GM13976 (cell line): ENCODE measurements at places on chromosomes 1 and 21.
A peak's percentile ranks its signal among the peaks of the same experiment; 100 is the strongest.

DNA sequence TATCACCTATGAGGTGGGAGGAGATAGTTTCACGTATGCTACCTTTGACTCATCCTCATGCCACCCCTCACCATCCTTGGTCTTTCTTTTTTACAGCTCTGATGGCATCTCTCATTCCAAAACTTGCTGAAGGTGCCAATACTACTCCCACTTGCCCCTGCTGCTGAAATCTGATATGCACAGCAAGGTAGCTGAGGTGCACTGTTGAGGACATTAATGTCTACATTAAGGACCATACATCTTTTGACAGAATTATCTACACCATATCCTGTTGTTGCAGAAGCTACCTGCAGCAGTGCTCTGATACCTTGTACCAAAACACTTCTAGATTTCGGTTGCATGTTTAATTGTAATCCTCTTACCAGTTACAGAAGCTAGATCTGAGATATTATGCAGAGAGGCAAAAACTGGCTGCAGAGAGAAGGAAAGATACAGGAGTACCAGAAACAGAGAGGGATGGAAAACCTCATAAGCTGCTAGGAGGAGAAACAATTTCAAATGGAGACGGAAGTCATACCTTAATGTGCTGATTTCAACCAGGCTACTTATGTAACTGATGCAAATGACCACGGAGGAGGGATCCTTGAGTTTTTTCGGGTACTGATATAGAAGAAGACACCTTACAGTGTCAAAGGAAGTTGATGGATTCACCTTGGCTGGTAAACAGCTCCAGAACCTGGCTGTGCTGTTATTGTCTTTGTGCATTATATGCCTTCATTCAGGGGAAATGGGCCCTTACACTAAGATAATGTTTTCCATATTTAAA is 19.3 kb upstream of the PTPRC start:
- DNase-seq, result no peak

DNA sequence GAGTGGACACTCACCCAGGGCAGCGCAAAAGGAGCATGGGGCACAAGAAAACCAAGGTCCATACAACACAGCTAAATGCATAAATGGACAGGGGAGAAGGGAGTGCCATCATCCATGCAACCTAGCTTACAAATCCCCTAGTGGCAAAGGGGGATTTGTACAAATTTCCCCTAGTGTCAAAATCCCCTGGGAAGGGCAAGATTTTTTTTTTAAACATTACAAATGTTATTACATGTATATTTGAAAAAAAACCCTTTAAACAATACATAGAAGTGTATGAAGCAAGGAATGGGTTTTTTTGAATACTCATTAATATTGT is 89.6 kb upstream of the IVNS1ABP start:
- peak; percentile 39 for DNase-seq

- DNase-seq, result no peak
Measured at GRCh38 chr1:97947695-97948094, 26.9 kb upstream of the DPYD start.

DNA sequence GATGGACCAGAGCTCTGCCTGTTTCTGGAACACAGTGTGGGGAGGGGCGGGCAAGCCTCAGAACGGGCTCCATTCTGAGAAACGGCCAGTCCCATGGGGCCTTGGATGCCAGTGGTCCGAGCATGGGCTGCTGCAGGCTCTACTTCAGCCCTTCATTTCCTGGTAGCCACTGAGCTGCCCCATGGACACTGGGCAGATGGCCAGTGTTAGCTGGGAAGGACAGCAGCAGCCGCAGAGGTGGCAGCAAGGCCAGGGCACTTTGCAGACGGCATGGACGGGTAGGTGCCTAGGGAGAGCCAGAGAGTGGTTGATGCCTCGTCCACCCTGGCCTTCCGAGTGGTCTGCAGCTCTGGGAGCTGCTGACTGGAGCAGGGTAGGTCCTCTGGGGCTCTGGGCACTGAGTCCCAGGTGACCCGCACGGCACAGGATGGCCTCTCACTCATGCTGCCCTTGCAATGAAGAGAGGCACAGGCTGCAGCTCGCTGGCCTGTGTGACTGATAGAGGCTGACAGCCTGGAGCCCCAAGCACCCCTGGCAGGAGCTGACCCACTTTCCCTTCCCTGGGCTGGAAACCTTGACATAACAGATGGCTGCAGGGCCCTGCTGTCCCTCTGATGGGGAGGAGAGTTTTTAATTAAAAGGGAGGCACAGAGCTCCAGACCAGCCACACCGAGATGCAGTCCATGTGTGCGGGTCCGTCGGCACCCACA is 87.7 kb upstream of the COL6A1 start:
- no peak for DNase-seq

GRCh38 chr1:161510477-161510876 is 5.2 kb downstream of the FCGR2A start:
- no peak for DNase-seq

GRCh38 chr1:2847086-2847985 is 45.8 kb upstream of the TTC34 start:
- no peak for DNase-seq

DNA sequence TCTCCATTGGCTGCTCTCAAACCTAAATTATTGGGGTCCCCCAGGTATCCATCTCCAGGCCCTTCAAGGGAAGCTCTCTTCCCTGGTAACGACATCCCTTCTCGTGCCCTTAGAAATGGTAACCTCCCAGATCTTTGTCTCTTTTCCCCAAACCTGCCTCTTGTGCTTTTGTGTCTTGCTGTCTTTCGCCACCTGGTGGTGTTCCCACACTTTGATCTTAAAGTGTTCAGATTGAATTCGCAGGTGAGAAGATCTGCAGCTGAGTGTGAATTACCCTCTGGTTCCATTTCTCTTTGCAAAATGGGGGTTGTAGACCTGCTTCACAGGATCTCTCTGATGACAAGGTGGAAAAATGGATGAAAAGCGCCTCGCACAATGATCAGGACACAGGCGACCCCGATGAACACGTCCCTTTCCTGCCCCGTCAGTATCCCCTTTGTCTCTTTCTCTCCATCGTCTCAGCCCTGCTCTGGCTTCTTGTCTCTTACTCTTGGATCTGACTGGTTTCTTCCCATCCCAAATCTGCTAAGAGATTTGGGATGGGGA is 53.1 kb downstream of the DOP1B start:
- DNase-seq, result peak; percentile 70

DNA sequence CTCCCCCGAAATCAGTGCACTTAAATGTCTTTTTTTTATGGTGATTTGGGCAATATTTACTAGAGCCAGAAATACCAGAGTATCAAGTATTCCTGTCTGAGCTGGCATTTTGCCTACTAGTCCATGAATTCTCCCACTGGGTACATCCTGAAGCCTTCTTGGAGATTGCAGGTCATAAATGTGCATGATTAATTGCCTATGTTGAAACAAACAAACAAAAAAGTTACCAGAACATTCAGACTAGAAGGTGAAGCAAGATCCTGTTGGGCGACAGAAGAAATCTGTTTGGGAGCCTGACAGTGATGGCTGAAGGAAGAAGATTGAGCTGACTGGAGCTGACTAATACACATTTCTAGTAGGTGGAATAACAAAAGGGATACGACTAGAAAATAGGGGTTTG is 127.4 kb upstream of the NRIP1 start:
- DNase-seq, result no peak

GRCh38 chr1:244778344-244778743 is 57.1 kb upstream of the COX20 start:
- DNase-seq, result no peak

DNA sequence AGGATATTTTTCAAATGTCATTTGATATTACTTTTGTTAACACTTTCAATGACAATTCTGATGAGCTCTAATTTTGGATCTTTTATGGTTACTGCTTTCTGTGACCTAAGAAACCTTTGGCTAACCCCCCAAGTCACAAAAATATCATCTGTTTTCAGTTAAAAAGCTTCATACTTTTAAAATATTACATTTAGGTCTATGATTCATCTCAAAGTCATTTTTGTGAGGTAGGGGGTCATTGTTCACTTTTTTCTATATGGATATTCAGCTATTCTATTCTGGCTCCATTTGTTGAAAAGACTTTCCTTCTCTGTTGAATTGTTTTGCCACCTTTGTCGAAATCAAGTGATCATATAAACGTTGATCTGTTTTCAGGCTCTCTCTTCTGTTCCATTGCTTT is 44.8 kb downstream of the UCHL5 start:
- no peak for DNase-seq

DNA sequence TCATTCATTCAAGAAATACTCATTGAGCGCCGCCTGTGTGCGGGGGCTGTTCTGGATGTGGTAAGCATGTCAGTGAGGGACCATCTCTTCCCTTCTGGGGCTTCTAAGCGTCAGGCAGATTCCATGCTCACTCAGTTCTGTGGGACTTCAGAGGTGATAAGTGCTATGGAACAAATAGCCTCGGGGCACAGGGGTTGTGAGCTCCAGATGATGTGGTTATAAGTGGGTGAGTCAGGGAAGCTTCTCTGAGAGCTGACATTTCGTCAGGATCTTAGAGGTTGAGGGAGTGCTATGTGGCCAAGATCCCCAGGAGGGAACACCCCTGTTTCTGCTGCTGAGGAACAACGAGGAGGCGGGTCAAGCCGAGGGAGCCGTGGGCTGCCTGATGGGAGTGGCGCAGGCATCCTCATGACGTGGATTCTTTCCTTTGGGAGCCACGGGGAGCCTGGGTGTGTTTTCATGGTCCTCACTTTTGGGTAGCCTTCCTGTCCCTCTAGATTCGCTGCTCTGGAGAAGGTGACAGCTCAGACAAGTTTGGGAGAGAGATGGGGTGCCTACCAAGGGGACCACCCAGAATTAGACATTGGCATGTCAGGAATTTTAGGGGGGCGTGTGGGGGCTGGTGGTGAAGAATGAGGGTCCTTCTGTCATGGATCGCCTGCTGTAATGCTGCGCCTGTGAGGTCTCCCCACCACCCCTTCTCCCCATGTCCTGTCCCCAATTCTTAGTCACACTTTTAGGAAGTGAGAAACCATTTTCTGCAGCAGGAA is 38.5 kb downstream of the HUNK start:
- no peak for DNase-seq

- no peak for DNase-seq
Measured at GRCh38 chr1:15465674-15466073, 9.1 kb downstream of the CELA2A start.

DNA sequence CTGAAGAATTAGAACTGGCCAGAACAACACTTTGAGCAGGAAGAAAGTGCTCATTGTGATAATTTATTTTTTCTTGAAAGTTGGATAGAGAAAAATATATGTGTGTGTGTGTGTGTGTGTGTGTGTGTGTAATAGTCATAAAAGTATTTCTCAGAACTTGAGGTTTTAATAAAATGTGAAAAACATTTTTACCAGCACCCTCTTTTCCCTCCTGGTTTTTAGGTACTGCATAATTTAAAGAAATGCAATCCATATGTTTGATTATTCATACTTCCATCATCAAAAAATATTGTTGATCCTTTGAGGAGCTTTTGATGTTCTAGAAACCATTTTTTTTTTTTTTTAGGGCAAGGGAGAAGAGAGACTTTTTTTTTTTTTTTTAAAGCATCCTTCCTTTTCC is 66.8 kb upstream of the JUN start:
- DNase-seq, result no peak

DNA sequence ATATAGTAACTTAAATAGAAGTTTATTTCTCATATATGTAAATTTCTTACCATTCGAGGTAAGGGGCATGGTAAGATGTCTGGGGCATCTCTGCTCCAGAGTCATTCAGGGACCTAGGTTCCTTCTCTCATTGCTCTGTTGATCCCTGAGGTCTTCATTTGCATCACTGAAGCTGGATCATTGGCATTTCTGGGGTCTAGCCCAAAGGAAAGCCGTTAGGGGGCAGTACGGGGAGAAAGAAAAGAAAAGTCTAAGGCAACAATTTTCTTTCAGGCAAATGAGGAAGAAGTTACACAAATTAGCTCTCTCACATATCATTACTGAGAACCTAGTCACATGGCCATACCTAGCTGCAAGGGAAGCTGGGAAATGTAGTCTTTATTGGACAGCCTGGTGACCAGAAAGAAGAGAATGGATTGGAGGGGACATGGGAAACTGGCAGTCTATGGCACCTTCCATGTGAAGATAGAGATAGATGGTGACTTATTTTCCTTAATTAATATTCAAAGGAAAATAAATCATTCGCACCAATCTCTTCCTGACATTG is 10.2 kb upstream of the SUSD4 start:
- DNase-seq, result no peak

DNA sequence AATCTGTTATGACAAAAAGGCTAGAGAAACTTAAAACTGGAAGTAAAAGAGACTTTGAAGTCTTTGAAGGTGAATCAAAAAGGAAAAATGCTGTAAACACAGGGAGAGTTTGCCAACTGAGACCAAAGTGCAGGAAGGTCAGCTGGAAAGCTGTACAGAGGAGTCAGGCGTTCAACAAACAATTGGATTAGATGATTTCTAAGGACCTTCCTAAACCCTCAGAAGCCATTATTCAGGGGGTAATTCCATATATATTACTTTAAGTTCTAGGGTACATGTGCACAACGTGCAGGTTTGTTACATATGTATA is 156.8 kb downstream of the ZBTB18 start:
- DNase-seq, result no peak

DNA sequence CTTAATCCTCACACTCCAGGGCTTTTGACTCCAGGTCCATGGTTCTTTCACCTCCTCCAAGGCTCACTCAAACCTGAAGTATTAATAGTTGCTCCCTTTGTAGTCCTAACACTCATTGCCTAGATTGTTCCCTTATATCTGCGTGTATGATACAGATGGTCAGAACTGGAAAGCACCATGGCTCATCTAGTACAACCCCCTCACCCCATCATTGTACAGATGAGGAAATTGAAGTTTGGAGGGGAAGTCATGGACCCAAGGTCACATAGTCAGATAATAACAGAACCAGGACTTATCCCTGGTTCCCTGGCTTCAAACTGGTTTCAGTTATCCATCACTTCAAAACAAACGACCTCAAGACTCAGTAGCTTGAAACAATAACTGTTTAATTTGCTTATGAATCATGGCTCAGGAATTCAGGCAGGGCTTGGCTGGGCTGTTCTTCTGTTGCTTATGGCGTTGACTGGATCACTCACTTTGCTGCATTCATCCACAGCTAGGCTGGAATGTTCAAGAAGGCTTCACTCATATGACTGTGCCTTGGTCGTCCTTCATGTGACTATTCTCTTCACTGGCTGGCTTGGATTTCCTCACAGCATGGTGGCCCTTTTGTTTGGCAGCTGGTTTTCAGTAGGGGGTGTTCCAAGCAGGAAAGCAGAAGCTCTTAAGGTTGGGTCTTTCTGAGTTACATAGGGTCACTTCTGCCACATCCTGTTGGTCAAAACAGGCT is 5.0 kb downstream of the NOS1AP start:
- no peak for DNase-seq

DNA sequence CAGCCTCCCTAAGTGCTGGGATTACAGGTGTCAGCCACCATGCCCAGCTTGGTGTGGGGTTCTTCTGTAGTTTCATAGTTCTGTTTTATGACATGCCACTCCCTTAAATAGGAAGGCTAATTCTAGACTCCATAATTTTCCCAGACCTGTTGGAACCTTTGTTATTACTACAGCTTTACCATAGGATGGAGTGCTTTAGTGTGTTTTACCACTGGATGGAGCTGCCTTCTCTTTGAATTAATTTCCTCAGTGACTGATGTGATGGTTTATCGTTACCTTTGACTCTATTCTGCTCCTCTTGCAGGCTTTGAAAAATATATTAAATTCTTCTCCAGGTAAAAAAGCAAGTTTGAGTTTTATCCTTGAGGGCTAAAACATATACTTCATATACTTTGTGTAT is 84.6 kb upstream of the NEK7 start:
- DNase-seq, result no peak
